LNCaP clone FGC (cell line): ENCODE measurements at places on chromosomes 7 and 10.

- no peak for DNase-seq
Measured at GRCh38 chr7:72161534-72161933, 250.6 kb downstream of the CALN1 start.

DNA sequence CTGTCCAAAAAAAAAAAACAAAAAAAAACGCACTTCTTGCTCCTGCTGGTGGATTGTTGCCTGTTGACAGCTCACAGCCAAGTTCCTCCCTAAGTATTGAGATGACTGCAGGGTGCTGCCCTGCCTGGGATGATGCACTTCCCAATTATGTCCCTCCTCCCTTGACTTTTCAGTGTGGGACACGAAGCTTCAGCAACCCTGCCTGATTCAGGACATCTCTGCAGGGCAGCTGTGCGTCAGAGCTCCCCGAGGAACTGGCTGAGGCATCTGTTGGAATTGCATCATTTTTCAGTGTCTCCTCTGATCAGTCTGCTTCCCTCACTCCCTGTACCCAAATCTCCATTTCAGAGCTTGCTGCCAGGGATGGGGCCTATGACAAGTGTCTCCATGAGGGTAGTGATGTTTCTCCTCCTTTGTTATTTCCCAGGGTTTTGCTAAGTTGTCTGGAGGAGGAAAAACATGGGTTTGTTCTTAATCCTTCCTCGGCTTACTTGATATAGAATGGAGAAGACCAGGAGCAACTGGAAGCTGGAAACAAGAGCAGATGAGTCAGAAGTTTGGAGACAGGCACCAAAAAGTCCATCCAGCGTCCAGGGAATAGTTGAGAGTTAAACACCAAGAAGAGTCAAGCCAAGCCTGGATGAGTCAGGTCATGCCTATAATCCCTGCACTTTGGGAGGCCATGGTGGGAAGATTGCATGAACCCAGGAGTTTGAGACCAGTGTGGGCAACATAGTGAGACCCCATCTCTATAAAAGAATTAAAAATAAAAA, 355.1 kb downstream of the GALNT17 start:
- no peak for DNase-seq

DNA sequence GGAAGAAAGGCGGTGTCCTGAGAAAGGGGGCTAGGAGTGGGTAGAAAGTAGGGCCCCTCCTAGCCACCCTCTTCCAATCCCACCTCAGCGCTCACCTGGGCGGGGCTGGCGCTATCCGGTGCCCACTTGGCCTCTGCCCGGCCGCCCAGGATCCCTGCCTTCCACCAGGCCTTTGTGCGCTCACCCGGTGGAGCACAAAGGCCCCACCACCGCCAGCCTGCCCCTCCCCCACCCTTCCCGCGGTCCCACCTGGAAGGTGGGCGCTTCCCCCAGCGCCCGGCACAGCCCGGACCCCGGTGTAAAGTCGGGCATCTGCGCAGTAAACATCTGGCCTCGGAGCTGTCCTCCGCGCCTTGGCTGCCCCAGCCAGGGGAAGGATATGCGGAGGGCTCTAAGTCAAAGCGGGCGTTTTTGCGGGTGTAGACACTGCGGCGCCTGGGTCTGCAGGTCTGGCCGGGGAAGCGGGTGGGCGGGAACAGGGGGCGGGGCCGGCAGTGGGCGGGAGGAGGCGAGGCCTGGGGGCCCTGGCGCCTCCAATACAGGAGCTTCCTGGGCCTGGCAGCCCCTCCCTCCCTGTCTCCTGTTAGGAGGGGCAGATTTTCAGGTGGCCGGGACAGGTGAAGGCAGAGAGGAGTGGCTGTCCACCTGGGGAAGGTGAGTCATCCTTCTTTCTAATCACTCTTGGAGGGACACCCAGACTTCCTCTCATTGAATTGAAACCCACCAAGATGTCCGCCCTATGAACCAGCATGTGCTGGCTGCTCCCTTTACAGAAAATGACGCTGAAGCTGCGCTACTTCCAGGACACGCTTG, 49.3 kb downstream of the PNLIPRP2 start:
- no peak for DNase-seq

- no peak for DNase-seq
Measured at GRCh38 chr7:610531-611280, 91.1 kb upstream of the PDGFA start.

DNA sequence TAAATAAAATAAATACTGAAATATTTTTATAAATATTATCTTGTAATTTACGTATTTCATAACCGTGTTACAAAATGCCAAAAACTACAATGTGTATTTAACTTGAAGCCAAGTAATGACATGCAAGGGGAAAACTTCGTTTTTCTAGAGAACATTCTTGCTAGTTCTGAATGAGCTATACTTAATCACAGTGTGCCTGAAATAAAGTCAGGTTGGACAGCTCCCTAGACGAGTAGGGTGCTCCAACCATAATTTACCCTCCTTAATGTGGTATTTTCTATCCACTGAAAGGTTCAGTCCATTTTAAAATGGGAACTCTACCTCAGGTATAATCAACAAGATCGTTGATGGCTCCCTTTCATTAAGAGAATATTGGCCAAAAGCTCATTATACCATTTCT, 194.5 kb upstream of the AHR start:
- DNase-seq, result no peak

DNA sequence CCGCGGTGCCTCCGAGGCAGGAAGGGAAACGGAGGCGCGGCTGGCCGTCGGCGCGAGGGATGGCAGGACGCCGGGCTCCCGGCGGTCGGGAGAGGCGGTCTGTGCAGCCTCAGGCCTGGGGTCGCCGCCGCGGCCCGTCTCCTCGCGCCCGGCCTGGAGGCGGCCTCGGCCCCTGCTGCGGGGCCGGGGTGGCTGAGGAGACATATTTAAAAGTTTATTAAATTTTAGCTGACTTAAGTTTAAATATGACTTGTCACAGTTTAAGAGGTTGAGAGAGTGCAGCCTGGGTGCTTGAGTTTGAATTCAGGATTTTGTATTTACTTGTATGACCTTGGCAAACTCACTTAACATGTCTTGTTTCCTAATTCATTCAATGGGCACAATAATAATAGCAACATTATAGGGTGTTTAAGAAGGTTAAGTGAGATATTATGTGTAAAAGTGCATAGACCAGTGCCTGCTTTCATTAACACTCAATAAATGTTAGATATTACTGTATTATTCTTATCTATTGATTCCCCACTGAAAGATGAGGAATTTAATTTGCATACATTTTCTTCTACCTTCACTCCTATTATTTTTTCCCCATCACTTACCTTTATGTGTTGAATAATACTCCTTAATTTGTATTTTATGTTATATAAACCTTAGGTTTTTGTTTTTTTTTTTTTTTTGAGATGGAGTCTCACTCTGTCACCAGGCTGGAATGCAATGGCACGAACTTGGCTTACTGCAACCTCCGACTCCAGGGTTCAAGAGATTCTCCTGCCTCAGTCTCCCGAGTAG, 718 bp downstream of the DYNC2I1 start:
- DNase-seq, result no peak

DNA sequence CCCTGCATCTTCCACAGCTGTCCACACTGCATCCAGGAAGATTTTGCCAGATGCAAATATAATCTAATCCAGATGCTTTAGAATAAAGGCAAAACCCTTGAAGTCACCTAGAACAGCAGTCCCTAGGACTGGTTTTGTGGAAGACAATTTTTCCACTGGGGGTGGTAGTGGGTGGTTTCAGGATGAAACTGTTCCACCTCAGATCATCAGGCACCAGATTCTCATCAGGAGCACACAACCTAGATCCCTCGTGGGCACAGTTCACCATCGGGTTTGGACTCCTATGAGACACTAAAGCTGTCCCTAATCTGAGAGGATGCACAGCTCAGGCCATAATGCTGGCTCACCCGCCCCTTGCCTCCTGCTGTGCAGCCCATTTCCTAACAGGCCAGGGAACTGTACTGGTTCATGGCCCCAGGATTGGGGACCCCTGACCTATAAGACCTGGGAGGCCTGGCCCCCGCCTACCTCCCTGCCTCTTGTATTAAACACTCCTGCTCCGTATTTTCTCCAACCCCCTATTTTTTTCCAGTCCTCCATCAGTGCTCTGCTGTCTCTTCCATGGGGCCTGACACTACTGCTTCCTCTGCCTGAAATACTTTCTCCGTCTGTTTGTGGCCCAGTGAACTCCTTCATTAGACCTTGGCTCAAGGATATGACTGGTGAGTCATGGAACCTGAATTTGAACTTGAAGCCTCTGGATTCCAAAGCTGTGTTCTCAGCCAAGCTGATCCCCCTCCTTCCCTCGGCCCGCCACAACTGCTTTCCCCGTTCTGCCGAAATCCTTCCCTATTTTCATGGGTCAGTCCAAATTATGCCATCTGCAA, 79.9 kb upstream of the RHEB start:
- DNase-seq, result no peak

GRCh38 chr7:141906285-141906684, 9.9 kb upstream of the OR9A4 start:
- DNase-seq, result no peak

GRCh38 chr10:30750971-30751677, 121.6 kb upstream of the LYZL2 start:
- no peak for DNase-seq

- DNase-seq, result no peak
Measured at GRCh38 chr7:117281562-117281961, 41.3 kb downstream of the WNT2 start.

- no peak for DNase-seq
Measured at GRCh38 chr7:23044581-23044980, 30.7 kb upstream of the HYCC1 start.

DNA sequence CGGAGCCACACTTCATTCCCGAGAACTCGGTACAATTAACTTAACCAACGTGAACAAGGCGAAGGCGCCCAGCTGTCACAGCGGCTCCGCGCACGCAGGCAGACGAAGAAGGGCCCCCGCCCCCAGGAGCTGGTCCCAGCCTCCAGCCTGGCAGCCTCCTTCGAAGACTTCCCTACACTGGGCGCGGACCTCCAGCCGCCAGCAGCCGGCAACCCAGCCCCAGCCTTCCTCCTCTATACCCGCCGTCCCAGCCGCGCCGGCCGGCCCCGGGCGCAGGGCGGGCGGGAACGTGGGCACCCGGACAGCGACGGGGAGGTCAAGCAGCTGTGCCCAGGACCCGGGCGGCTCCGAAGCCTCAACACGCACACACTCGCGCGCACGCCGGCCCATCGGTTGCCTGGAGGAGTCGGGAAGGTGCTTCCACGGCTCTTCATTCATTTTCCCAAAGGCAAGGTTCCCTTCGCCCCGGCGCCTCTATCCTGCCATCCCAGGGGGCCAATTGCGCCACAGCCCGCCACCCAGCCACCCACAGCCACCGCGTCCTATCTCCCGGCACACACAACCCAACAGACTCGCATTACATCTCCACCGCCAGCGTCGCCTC, 1.6 kb downstream of the CHST15 start:
- DNase-seq, result no peak

DNA sequence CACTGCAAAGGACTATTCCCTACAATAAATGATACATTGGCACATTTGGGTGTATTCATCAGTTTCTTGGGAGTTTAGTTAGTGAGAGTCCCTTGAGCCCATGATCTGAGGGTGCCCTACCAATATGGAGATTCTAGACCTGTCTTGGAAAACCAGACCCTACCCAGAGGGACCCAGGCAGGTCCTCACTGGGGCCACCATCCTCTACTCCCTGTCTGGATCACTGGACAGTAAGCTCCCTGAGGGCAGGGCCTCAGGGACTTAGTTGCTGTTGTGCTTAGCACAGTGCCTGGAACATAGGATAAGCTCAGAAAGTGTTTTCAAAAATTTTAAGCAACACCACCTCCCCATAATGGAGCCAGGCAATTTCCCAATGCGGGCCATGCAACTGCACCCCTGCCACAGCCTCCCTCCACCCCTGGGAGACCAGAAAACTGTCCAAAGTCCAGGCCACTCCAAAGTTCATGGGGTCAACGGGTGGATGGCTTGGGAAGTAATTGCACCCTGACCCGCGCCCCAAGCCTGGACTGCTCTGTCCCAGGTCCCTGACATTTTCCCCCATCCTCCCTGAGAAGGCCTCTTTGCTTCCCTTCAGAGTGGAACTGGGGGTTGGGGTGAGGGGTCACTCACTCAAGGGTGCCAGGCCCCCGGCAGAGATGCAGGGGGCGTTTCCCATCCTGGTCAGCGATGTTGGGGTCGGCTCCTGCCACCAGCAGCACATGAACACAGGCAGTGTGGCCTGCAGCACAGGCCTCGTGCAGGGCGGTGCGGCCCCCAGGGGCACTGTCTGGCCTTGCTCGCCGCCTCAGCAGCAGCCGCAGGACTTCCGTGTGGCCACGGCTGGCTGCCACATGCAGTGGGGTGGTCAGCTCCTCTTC, 1.0 kb downstream of the ASB10 start:
- DNase-seq, result no peak

GRCh38 chr10:126481181-126481580, 92.9 kb upstream of the ADAM12 start:
- DNase-seq, result no peak

DNA sequence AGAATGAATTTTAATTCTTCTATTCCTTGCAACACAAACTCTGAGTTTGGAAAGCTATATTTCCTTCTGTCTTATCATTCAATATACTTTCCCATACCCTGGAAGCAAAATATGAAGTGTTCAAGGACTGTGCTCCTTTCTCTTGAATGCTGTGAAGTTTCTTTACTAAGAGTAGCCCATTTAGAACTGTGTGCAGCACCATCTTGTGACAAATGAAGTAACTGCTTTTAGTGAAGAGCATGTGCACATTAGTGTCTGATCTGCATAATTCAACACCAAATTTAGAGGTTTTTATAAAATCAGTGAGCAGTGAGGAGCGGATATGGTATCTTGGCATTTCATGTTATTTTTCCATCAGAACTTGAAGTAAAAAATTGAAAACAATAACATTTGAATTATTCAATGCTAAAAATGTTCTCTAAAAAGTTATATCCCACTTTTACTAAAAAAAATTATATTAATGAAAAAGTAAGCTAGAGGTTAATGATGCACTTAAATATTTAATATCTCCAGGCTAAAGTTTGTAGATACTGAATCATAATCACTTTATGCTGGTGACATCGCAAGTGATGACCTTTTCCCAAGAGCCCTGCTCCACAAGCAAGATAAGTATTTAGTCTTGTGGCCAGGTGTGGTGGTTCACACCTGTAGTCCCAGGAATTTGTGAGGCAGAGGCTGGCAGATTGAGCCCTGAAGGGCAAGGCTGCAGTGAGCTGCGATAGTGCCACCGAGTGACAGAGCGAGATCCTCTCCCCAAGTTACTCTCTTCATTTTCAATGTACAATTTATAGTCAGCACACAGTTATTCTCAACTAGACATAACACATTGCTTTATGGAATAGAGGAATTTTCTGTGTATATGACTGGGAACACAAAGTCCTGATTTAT, 108.8 kb upstream of the PCLO start:
- no peak for DNase-seq

GRCh38 chr7:151454932-151455530, 15.1 kb upstream of the CRYGN start:
- no peak for DNase-seq

GRCh38 chr10:29212597-29212996, 76.3 kb upstream of the LYZL1 start:
- DNase-seq, result no peak

DNA sequence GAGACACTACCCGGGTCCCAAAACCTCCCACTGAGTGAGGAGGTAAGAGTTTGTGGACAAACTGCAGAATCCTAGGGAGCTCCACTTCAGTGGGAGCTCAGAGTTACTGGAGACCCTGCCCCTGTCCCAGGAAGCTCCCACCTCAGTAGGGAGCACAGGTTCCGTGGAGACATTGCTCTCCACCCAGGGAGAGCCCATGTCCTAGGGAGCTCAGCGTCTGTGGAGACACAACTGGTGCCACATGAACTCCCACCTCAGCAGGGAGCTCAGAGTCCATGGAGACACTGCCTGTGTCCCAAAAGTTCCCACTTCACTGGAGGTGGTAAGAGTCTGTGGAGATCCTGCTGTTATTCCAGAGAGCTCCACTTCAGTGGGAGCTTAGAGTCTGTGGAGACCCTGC, 6.3 kb downstream of the MYO1G start:
- no peak for DNase-seq

GRCh38 chr7:106980358-106980685, 64.2 kb upstream of the PRKAR2B start:
- no peak for DNase-seq
